ENCODE measurements at places on chromosomes 1 and 21.

DNA sequence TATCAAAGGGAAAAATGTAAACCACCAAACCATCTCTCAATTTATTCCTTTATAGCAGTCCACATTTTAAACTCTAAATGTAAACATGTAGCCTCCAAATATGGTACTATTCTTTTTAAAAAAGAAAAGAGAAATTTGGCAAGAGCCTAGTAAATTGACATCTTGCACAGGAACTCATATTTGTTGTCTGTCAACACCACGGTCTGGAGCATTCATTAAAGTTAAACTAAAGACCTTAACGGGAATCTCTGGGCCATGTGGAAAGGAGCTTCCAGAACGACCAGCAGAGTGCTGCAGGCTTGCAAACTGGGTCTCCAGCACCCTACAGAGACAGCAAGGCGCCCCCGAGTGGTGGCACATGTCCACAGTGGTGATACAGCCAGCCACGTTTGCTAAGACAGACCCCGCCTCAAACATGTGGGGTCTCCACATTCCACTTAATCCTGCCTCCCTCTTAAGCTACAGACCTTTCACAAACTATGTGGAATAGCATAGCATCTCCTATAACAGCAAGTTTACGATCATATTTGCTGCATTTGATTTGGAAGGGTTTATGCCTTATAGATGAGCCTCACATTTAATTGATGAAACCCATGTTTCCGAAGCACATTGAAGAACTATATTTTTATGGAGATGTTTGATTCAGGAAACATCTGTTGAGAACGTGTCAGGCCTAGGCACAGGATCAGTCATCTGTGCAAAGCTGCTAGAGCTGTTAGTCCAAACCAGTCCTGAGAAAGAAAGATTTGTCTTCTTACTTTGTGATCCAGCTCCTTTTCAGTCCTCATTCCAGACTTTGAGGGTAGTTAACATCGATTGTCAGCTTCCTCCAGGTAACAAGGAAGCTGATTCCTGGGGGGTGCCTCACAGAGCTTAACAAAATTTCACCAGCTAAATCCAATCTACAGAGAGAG, 96.4 kb upstream of the BACE2 start:
- H3K4me1 ChIP-seq = peaks cover 6% of the 10 kb centered on the region
- H3K27me3 ChIP-seq = no peaks in the 10 kb centered on the region
- peak; percentile 37 for DNase-seq
- no peak overlapping the region for H3K27ac ChIP-seq

DNA sequence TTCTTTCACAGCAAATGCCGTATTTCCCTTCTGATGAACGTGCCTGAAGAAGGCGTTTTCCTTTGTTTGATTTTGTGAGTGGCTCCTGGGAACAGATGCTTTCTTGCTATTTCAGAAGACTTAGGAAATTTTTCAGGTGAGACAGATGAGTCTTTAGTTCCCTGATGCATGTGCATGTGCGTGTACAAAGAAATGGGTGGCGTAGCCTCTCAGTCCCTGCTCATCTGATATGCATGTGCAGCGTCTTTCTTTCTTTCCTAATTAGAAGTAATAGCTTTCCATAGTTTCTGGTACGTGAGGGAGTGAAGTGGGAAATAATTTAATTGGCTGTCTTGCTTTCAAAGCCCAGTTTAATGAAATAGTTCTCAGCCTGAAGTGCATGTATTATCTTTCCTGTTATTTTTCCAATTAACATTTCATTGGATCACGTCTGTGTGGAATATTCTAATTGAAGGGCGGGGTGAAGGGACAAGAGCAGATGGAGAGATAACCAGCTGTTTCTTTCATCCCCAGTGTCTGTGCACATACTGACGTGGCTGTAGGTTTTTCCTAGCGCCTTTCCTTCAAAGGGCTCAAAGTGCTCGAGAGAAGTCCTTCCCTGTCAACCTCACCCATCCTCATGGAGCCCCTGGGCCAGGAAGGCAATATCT, 104.3 kb downstream of the FAM78B start:
- H3K27me3 ChIP-seq = no peaks in the 10 kb centered on the region
- H3K4me1 ChIP-seq = no peaks in the 10 kb centered on the region
- peak; percentile 36 for DNase-seq
- H3K27ac ChIP-seq = no peak overlapping the region
- no peaks in the 10 kb centered on the region for H3K36me3 ChIP-seq

DNA sequence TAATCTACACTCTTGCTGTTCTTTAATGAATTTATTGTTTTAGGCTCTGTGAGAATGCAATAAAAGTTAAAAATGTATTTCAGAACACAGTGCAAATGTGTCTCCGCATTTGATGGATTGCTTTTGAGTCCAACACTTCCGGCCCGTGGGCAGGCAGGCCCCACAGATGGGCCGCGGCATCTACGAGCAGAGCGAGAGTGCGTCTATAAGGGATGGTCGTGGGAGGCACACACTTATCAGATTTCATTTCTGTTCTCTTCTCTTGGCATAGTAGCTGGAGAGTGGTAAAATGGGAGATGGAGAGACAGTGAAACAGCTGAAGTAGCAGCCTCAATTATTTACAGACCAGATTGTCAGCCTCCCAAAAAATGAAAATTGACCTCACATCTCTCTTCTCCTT, 134.2 kb downstream of the NAV1 start:
- H3K36me3 ChIP-seq = peaks cover 18% of the 10 kb centered on the region
- no peaks in the 10 kb centered on the region for H3K27me3 ChIP-seq
- peaks cover 34% of the 10 kb centered on the region for H3K4me1 ChIP-seq
- no peak overlapping the region for H3K4me3 ChIP-seq
- no peak overlapping the region for H3K27ac ChIP-seq

- H3K4me3 ChIP-seq = no peak overlapping the region
- H3K36me3 ChIP-seq = no peaks in the 10 kb centered on the region
- H3K4me1 ChIP-seq = peaks cover 16% of the 10 kb centered on the region
- H3K27ac ChIP-seq = no peak overlapping the region
Observed at GRCh38 chr1:23908453-23909341, 4.5 kb downstream of the CNR2 start.

DNA sequence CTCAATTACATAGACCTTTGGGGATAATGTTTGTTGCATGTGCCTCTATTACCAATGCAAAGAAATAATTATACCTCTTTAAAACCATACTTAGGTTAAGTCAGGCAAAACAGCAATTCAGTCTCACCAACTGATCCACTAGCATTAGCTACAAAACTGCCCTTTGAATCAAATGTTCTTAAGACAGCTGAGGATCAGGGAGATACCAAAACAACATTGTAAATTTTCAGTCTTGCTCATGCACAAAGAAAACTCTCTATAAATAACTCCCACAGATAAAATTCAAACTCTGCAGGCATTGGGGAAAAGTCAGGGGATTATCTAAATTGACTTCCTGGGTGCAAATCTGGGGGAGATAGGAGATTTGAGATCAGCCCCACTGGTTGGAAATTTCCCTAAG, 100.9 kb upstream of the DPT start:
- H3K36me3 ChIP-seq = no peaks in the 10 kb centered on the region
- H3K27me3 ChIP-seq = no peaks in the 10 kb centered on the region
- H3K27ac ChIP-seq = no peak overlapping the region
- DNase-seq = no peak
- no peaks in the 10 kb centered on the region for H3K4me1 ChIP-seq
- no peak overlapping the region for H3K4me3 ChIP-seq

GRCh38 chr1:161737625-161738024, 12.0 kb upstream of the DUSP12 start:
- H3K27ac ChIP-seq = no peak overlapping the region
- no peaks in the 10 kb centered on the region for H3K36me3 ChIP-seq
- no peak for DNase-seq
- H3K27me3 ChIP-seq = no peaks in the 10 kb centered on the region
- H3K4me1 ChIP-seq = no peaks in the 10 kb centered on the region

GRCh38 chr21:15692711-15693110, 37.1 kb upstream of the USP25 start:
- no peak overlapping the region for H3K27ac ChIP-seq
- no peaks in the 10 kb centered on the region for H3K36me3 ChIP-seq
- no peaks in the 10 kb centered on the region for H3K4me1 ChIP-seq
- DNase-seq = no peak

DNA sequence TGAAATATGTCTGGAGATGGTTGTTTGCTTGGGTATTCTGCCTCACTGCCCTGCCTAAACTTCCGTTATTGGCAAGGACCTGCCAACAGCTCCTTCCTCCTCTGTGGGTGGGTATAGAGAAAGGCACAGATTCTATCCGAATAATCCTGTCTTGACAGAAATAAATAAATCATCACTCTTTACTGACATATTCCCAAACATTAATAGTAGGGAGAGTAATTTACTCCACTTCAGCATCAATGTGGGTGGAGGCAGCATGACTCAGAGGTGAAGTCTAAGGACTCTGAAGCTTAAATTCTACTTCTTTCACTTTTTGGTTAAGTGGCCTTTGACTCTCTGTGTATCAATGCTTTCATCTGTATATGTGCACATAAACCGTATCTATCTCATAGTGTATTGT, 2.9 kb downstream of the CD84 start:
- DNase-seq = no peak
- no peaks in the 10 kb centered on the region for H3K36me3 ChIP-seq
- no peak overlapping the region for H3K4me3 ChIP-seq
- H3K4me1 ChIP-seq = no peaks in the 10 kb centered on the region

DNA sequence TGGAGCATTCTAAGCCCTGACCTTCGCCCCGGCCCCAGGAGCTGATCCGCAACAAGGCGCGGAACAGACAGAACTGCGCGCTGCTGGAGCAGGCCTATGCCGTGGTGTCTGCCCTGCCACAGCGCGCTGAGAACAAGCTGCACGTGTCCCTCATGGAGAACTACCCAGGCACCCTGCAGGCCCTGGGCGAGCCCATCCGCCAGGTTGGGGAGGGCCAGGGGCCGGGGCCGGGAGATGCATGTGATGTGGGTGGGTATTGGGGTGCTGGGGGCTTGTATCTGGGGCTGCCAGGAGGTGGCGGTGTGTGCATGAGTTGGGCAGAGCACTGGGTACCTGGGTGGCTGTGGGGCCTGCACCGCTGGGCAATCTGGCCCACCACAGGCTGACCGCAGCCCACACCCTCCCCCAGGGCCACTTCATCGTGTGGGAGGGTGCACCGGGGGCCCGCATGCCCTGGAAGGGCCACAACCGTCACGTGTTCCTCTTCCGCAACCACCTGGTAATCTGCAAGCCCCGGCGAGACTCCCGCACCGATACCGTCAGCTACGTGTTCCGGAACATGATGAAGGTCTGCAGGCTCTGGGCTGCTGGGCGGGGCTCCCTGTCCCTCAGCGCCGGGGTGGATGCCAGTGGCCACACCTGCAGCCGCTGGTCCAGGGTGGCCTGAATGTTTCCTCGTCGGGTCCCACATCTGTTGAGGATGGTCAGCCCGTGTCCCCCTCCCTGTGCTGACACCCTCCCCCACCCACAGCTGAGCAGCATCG, 65.8 kb downstream of the TRIM11 start:
- no peaks in the 10 kb centered on the region for H3K27me3 ChIP-seq
- DNase-seq = peak; percentile 75
- no peak overlapping the region for H3K4me3 ChIP-seq
- no peaks in the 10 kb centered on the region for H3K4me1 ChIP-seq

- peaks cover 28% of the 10 kb centered on the region for H3K4me1 ChIP-seq
- no peak for DNase-seq
- H3K4me3 ChIP-seq = no peak overlapping the region
Observed at GRCh38 chr1:184162281-184162680, 110.8 kb downstream of the TSEN15 start.

GRCh38 chr1:240044620-240045019, 47.1 kb upstream of the FMN2 start:
- H3K36me3 ChIP-seq = no peaks in the 10 kb centered on the region
- no peak overlapping the region for H3K27ac ChIP-seq
- H3K4me3 ChIP-seq = no peak overlapping the region
- no peaks in the 10 kb centered on the region for H3K4me1 ChIP-seq
- no peak for DNase-seq

DNA sequence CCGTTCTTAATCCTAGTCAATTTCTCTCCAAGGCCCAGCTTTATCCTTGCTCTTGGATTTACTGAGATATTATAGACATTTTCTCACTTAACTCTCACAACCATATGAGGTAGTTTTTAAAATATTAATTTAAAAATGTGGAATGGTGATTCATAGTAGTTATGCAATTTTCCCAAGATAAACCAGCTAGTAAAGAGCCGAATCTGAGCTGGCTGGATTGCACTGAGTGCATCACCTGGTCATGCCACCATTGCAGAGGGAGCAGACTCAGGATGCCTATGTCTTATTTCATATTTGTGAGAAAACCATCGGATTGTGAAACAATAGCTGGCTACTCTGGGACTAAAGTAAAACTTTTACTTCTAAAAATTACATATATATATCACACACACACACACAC, 494.0 kb downstream of the KCNT2 start:
- H3K4me1 ChIP-seq = no peaks in the 10 kb centered on the region
- no peak overlapping the region for H3K27ac ChIP-seq
- H3K27me3 ChIP-seq = no peaks in the 10 kb centered on the region
- no peaks in the 10 kb centered on the region for H3K36me3 ChIP-seq
- no peak overlapping the region for H3K4me3 ChIP-seq
- no peak for DNase-seq

GRCh38 chr1:60141276-60141675, 67.7 kb upstream of the C1orf87 start:
- no peaks in the 10 kb centered on the region for H3K27me3 ChIP-seq
- no peak overlapping the region for H3K4me3 ChIP-seq
- no peak for DNase-seq
- no peaks in the 10 kb centered on the region for H3K36me3 ChIP-seq

GRCh38 chr1:168031198-168031597, 94.3 kb upstream of the MPC2 start:
- DNase-seq = no peak
- no peaks in the 10 kb centered on the region for H3K4me1 ChIP-seq
- H3K36me3 ChIP-seq = peaks cover 44% of the 10 kb centered on the region
- H3K27me3 ChIP-seq = no peaks in the 10 kb centered on the region
- H3K4me3 ChIP-seq = no peak overlapping the region

- H3K4me3 ChIP-seq = no peak overlapping the region
- no peaks in the 10 kb centered on the region for H3K4me1 ChIP-seq
- no peak for DNase-seq
- peaks cover 62% of the 10 kb centered on the region for H3K36me3 ChIP-seq
- H3K27ac ChIP-seq = no peak overlapping the region
Observed at GRCh38 chr1:111768023-111768422, 12.3 kb downstream of the DDX20 start.

- DNase-seq = peak; percentile 61
- H3K4me3 ChIP-seq = peak overlapping the region; percentile 35
- H3K4me1 ChIP-seq = no peaks in the 10 kb centered on the region
- H3K27ac ChIP-seq = no peak overlapping the region
- no peaks in the 10 kb centered on the region for H3K36me3 ChIP-seq
Observed at GRCh38 chr1:224922404-224923164, 6.9 kb upstream of the DNAH14 start.

DNA sequence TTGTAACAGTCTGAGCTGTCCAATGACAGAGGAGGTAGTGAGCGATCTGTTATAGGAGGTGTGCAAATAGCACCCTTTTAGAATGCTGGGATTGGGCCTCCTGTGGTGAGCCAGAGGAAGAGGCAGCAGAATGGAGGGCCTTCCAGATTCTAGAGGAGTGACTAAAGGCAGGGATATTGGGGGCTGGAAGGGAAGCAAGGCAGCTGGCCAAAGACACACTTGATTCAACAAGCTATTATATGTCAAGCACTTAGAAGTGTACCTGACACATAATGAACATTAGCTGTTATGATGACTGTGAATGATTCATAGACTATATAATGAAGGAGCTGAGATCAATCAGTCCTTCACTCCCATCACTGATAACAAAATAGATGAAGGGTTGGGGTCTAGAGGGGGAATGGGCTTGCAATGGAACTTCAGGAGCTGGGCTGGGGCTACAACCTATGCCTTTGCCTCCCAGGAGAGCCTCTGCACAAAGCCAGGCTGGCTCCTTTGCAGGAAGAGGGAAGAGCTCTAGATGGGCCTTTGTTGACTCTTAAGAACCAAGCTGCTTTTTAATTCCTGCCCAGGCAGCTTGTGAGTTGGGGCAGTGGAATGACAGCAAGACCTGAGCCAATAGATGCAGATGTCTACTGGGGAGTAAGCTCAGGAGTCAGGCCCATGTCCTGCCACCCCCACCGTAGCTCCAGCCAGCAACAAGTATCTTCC, 2.3 kb upstream of the MKNK1 start:
- no peak overlapping the region for H3K27ac ChIP-seq
- no peaks in the 10 kb centered on the region for H3K4me1 ChIP-seq
- H3K36me3 ChIP-seq = peaks cover 14% of the 10 kb centered on the region
- no peak for DNase-seq
